Adipocyte (in vitro differentiated cells): ENCODE measurements at places on chromosomes 1 and 21.

DNA sequence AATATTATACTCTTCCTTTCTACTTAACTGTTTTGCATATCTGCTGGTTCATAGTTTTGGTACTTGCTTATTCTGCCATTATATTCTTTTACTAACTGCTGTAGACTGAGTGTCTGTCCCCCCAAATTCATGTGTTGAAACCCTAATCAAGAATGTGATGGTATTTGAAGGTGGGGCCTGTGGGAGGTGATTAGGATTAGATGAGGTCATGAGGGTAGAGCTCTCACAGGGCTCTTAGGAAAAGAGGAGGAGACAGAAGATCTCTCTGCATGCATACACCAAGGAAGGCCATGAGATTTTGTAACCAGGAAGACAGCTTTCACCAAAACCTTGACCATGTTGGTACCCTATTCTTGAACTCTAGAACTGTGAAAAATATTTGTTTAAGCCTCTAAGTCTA, 354.1 kb upstream of the B3GALT2 start:
- no peak for DNase-seq

DNA sequence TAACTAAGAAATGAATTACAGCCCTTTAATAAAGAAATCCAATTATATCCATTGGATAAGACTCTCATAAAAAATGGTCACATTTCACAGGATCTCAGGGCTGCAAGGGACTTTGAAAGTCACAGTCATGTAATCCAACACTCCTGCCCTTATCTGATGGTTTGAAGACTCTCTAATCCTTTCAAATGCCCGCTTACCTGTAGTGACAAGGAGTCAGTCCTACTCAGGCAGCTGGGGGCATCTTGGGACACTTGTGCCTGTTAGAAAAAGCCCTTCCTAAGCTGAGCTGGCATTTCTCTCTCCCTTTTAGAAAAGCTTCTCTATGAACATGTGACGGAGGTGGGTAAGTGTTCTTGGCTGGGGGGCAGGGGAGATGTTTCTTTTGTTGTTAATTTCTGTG, 11.0 kb upstream of the ZNF691 start:
- no peak for DNase-seq

DNA sequence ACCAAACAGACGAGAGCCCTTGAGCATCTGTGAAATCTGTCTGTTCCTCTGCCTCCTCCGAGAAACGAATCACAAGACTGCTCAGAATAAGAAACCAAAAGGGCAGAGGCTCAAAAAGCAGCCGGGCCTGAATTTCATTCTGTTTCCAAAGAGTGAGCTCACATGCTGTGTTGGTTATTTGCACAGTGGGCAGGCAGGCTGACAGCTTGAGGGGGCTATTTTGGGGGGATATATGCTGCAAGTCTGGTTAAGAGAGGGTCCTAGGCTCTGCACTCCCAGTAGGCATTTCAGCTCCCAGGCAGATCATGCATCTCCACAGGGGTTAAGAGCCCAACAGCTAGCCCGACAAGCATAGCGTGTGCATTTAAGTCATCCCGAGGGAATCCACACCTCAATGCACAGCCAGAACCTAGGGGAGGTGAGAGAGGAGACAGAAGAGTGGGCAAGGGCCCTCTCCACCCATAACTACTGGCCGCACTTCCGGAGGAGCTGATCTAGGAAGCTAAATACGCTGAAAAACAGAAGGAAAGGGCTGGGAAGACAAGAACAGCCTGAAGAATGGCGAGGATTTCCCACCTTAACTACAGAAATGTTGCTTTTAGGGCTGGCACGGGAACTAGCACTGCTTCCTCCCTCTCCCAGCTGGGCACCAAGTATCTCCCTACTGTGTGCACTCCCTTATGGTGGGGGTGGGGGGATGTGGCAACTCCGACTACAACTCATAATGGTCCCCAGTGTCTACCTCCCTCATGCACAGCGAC, 3.7 kb downstream of the PGBD5 start:
- DNase-seq, result no peak

GRCh38 chr1:87024936-87025540, 110.6 kb downstream of the HS2ST1 start:
- peak; percentile 59 for DNase-seq

DNA sequence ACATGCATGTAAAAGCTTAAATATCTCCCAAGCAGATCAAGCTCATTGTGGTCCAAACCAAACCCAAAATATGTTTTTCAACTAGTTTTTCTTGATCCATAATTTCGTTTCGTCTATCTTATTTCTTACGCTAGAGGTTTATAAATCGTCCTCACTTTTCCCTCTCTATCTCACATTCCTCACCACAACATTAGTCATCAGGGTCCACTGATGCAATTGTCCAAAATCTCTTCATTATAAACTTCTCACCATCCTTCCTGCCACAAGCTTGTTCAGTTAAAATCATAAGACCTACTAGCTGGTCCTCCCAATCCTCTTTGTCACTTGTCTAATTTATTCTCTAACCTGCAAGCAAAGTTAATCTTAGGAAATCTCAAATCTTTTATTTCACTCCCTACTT, 173.0 kb upstream of the PALMD start:
- no peak for DNase-seq

DNA sequence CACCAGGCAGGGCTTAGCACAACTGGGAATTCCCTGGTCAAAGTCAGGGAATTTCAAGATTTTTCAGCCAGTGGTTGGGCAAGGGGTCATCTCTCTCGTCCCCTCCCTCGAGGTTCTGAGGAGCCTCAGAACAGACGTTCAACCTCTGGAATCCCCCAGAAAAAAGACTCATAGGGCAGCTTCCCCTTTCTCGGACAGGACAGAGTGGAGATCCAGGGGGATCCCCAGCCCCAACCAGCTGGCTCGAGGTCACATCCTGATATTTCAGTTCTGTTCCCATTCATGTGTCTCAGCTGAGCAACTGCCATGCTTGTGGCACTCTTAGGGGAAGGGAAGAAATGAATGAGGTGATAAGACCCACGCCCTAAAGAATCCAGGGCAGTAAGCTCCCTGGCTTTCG, 4.9 kb upstream of the LAD1 start:
- no peak for DNase-seq

GRCh38 chr21:31872452-31873274, at the start of gene HUNK:
Gene HUNK, plus strand, starts transcription at chr21:31873020. Its CDS starts 655 bp downstream, at chr21:31873675.
- DNase-seq, result peak; percentile 76

GRCh38 chr21:26513212-26513611, 59.9 kb downstream of the CYYR1 start:
- DNase-seq, result peak; percentile 27

GRCh38 chr1:217106231-217106901, 383.1 kb upstream of the ESRRG start:
- DNase-seq, result no peak

GRCh38 chr21:38958940-38959691, 153.4 kb downstream of the ETS2 start:
- peak; percentile 74 for DNase-seq

GRCh38 chr21:46416551-46416950, 42.1 kb upstream of the DIP2A start:
- no peak for DNase-seq

DNA sequence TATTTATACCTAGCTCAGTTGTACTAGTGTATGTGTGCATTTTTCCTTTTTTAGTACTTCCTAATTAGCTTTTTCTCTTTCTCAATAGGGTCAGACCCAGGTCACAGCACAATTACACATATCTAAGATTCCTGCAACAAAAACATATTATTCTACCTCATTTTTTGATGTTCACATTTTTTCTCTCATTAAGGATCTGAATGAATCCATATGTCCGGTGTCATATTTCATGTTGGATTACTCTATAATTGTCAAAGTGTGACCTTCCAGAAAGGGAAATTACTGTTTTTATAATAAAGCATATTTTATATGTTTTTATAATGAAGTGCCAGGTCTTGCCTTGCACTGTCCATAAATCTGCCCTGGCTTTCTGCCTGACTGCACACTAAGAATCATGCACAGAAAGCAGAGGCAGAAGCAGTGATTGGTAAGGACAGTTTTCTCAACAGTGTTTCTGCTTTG, 143.7 kb downstream of the KCNT2 start:
- peak; percentile 84 for DNase-seq

DNA sequence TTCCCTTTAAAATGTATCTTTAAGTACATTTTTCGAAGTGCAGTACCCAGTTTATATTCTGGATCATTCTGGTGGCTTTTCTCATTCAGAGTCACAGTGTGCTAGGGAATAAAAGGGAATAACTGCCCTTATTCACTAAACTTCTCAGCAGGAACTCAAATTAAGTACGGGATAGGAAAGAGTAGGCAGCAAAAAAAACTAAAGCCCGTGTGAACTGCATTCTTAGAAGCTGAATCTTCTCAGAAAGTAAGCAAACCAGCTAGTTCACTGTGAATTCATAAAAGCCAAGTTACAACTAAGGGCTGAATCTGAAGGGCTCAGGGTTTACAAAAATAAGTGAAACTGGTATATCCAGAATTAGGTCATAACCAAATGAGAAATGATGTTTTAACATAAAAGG, 22.0 kb downstream of the PRPF38A start:
- peak; percentile 68 for DNase-seq
